ENCODE measurements at places on chromosomes 4 and X.

- DNase-seq, result no peak
Observed at GRCh38 chr4:146646593-146647325, 8.1 kb downstream of the POU4F2 start.

- DNase-seq, result no peak
Observed at GRCh38 chr4:42844422-42845070, 48.0 kb upstream of the GRXCR1 start.

GRCh38 chrX:18389966-18390365 lies 35.4 kb upstream of the CDKL5 start:
- no peak for DNase-seq

DNA sequence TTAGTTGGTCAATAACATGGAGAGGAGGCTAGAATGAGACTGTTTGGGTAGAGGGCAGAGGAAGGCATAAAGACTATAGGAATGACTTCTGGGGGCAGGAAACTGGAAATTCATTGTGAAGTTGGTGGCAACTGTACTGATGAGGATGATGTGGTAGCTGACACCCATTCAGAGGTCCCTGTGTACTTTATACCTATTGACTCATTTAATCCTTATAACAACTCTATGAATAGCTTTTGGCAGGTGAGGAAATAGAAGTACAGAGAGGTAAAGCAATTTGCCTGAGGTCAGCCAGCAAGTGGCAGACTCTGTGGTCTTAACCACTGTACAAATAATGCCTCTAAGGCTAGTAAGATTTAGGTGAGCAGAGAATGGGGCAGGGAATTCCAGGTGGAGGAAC lies 100.1 kb downstream of the GATB start:
- no peak for DNase-seq

- no peak for DNase-seq
Observed at GRCh38 chr4:153773236-153773690, 13.4 kb upstream of the RNF175 start.

GRCh38 chr4:111849746-111850284 lies 295.4 kb upstream of the FAM241A start:
- no peak for DNase-seq

DNA sequence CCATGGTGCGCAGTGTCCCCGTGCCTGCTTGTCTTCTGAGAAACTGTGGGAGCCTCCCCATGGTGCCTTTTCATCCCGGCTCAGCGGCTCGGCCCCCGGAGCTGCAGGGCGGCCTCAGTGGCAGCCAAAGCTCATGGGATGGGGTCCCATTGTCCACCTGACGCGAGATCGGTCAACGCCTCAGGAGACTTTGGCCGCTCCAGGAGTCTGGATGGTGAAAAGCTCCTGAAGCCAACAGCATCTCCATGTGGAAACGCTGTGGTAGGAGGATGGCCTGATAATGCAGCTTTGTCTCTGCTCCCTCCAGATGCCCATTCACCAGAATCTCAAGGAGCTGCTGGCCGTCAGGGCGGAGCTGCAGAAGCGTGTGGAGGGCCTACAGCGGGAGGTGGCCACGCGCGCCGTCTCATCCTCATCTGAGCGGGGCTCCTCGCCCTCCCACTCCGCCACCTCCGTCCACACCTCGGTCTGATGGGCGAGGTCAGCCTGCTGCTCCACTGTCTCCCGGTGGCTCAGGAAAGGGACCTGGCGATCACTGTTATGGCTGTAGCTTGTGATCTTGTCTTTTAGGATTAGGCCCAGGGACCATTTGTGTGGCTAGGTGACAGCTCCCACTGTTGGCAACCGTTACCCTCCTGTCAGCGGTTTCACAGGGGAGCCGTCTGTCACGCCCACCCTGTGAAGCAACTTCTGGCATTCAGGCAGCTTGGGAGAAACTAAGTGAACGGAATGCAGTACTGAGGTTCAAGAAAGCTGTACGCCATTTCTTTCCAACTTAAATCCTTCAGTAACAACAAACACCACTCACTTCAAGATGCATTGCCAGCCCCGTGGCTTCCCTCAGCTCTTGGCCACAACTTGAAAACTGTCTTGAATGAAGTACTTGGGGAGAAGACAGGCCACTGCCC lies 69.3 kb downstream of the MTMR1 start:
- no peak for DNase-seq

GRCh38 chrX:7447801-7448499 lies 300.0 kb upstream of the PUDP start:
- DNase-seq, result no peak

DNA sequence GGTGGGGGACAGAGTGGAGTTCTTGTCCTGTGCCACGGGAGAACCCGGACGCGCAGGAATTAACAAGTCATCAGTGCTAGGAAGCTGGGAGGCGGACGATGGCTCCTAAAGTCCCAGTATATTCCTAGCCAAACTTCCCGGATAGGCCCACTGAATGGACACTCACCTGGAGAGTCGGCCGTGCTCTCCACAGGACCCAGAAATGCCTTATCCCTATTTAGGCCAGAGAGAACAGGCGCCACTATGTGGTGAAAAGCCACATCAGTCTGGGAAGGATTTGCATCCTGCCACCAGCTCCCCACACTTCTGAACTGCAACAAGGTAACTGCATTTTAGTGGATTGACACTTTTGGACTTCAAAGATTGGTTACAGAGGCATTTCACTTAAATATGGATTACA lies 1.1 kb downstream of the CFAP299 start:
- DNase-seq, result no peak

GRCh38 chr4:1029529-1029928 lies 18.1 kb downstream of the FGFRL1 start:
- DNase-seq, result no peak

DNA sequence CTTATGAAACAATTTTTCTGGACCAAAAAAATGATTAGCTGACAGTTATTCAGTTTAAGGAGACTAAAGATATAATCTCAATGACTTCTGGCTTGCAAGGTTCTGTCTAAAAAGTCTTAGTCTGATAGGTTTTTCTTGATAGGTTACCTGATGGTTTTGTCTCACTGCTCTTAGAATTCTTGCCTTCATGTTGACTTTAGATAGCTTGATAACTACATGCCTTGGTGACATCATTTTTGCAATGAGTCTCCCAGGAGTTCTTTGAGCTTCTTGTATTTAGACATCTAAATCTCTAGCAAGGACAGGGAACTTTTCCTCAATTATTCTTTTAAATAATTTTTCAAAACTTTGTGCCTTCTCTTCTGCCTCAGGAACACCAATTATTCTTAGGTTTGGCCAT lies 1965.3 kb downstream of the ARAP2 start:
- no peak for DNase-seq

- DNase-seq, result no peak
Observed at GRCh38 chrX:56793521-56794320, 64.7 kb downstream of the NBDY start.

GRCh38 chr4:7393601-7394575 lies 40.8 kb downstream of the PSAPL1 start:
- no peak for DNase-seq

DNA sequence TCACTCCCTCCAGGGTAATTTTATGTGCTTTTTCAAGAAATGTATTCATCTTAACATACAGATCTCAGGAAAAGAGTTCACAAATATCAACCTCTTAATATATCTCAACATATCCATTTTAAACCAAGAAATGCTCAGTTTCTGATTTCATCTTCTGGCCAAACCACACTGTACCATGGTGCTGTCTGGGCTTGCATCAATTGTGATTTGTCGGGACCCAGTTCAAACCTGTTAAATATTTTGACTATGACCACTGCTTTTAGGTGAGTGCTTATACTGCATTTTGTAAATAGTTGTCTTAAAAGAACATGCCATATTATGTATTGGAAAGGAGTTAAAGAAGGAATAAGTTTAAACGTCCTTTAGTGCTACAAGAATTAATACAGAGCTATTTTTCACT lies 352.1 kb downstream of the SPOCK3 start:
- no peak for DNase-seq

DNA sequence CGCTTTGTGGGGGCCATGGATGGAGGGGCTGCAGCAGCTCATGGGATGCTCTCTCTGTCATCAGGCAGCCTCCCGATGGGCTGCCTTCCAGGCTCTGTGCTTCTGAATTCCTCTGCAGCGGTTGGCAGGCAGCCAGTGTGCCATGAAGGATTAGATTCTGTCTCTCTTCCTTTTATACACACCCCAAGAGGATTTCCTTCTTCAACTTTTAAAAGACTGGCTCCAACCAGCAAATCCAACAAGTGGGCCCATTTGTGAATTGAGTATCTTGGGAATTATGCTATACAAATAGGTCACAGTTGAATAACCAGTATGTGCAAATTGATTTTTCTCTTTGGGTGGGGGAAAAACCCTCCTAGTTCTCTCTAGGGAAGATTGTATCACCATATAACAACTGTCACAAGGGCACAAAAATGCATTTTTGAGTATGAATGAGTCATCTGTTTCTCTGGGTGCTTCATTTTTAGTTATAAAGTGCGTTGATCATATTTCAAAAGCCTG lies 96.8 kb upstream of the FAT1 start:
- no peak for DNase-seq

DNA sequence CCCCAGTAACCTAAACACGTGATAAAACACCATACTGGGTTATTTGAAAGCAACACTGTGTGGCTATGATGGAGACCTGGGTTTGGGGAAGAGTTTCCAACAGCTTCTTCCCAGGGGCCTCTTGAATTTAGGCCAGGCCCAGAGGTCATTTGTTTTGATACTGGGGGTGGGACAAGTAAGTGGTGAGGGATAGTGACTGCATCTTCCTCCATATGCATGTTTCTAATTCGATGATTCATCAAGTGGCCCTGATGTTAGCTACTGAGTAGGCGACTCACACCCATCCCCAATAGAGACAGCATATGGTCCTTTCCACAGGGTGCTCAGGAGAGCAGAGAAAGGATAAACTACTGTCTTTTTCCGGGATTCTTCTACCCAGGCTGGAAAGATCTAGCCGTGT lies 2.7 kb downstream of the NDP start:
- DNase-seq, result no peak

DNA sequence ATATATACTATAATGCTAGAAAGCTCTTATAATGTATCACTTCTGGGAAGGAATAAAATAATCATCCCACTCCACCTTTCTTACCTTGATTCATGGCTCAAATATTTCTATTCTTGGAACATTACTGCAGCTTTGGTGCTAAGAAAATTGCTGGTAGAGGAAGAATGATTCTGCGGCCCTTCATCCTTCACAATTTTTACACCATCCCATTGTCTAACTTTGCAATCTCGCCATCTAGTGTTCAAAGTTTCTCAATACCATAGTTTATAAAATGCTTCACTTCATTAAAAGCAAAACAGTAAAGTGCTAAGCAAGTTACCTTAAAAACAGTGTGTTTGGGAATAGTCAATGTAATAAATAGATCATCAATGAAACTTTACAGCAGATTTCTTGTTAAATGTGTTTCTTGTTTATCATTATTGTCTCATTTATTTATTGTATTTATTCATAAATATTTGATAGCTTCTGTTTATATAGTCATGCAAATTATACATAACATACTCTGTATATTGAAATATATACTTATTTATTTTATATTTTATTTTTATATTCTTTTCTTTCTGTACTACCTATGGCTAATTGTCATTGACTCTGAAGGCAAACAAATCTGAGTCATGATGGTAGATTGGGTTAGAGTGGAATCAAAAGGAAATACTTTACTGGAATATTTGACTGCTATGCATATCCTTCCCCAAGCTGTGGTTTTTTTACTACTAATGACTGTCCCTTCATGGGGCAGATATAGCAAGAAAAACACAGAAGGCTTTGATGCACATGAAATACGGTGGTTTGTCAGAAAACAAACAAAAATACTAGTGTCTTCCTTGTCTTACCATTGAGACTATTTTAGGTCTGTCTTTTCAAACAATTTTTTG lies 390.7 kb downstream of the MAPK10 start:
- DNase-seq, result no peak

- no peak for DNase-seq
Observed at GRCh38 chr4:54231419-54231767, 2.3 kb downstream of the PDGFRA start.

DNA sequence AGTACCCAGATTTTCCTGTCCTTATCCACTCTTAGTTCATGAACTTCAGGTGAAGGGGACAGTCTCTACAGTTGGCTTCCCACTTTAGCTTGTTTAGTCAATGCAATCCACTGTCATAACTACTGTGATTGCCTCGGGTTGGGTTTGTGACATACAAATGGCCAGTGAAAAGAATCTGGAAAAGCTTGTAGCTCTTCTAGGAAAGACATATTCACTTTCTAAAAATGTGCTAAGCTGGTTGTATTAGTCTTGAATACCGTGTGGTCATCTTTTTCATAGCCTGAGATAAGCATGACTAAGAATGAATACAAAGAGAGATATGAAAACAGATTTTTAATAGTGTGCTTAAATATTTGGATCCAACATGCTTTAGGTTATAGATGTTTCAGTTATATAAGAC lies 1443.5 kb upstream of the IGFBP7 start:
- no peak for DNase-seq

- no peak for DNase-seq
Observed at GRCh38 chr4:135515295-135515694, 1313.7 kb upstream of the PABPC4L start.

- DNase-seq, result no peak
Observed at GRCh38 chr4:29326816-29327215, 1393.4 kb upstream of the PCDH7 start.

GRCh38 chrX:153726286-153727122 lies 1.8 kb downstream of the ABCD1 start:
- peak; percentile 82 for DNase-seq

DNA sequence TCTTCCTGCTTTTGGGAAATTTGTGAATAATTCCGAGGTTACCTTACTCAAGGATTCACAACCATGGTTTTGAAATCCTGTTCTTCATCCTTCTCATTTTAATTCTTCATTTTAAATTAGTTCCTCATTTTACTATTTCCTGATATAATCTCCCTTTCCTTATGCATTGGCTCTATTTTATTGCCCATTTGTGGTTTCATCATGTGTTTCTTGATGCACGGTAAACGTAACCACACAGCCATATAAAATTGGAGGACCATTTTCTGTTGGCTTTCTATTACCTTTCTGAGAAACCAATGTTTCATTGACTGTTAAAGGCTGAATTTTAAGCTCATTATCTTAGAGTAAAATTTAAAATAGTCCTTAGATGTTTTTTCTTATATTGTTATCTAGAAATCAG lies 100.3 kb upstream of the NDST4 start:
- DNase-seq, result no peak

DNA sequence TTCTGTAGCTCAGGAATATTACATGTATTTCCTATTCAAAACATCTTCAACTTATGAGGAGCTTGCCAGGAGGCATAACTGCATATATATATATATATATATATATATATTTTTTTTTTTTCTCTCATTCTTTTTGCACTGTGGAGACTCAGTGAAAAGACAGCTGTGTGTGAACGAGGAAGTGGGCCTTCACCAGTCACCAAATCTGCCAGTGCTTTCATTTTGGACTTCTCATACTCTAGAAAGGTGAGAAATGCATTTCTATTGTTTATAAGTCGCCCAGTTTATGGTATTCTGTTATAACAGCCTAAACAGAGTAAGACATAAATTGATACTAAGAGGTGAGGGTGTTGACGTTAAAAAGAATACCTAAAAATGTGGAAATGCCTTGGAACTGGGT lies 710.6 kb downstream of the TRAM1L1 start:
- DNase-seq, result no peak

DNA sequence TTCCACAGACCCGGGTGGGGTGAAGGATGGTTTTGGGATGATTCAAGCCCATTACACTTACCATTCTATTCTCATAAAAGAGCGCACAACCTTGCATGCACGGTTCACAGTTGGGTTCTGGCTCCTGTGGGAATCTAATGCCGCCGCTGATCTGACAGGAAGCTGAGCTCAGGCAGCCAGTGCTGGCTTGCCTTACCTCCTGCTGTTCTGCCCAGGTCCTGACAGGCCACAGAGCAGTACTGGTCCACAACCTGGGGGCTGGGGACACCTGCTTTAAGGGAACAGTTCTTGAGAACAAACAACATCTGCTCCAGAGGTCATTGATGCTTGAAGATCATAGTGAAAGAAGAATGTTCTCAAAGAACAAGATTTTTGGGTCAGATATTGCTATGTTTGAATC lies 8.0 kb upstream of the HS3ST1 start:
- no peak for DNase-seq

Measured in GM12892 (cell line).